Peyer's patch (tissue), 4 donors: ENCODE measurements at places on chromosomes 6 and 20.

- no peak for DNase-seq
These were observed 9.4 kb upstream of the ARFGEF2 start for GRCh38 chr20:48912065-48912464.

DNA sequence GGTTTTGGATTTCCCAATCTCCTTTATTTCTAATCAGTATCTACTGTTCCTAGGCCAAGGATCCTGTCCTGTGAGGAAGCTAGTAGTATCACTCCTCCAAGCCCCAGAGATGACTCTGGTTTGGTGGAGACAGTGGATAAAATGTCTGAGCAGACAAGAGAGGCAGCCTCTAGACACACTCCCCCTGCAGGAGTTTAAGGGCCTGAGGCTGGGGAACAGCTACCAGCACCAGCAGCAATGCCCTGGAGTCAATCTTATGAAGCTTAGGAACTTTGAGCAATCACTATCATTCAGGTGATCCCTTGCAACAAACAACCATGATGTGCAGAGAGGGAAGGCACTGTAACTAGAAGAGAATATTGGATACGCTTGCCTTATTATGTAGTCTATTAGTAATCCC, 384.7 kb upstream of the ID4 start:
- no peak for DNase-seq

GRCh38 chr20:49850463-49851230, 38.0 kb downstream of the SLC9A8 start:
- no peak for DNase-seq

DNA sequence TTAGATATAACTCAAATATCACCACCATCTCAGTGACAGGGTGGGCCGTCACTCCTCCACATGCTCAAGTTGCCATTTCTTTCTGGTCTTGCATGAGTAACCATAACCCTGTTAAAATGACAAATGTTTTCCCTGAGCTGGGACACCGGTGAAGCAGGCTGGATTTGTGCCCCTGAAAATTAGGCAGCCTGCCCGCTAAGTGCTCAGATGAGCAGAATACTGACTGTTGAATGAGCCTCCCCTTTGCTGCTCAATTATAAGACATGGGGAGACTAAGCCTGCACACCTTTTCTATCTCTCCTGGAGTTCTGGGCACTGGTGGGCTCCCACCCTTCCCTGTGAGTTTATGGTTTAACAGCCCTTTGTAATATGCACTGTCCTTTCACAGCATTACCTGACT, 161.8 kb downstream of the SLC24A3 start:
- DNase-seq: no peak

DNA sequence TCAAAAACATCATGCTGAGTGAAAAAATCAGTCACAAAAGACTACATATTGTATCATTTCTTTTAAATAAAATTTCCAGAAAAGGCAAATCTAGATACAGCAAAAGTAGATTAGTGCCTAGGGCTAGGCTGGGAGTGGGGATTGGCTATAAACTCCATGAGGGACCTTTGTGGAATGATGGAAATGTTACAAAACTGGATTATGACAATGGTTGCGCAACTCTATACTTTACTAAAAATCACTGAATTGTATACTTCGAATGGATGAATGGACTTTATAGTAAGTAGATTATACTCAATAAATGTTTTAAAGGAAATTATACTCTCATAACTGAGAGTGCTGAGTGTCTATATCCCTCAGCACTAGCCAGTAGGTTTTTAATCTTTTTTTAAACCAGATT, 4.3 kb downstream of the HMGN3 start:
- no peak for DNase-seq

GRCh38 chr20:31870726-31871617, 538 bp downstream of the TTLL9 start:
- DNase-seq: peak; percentile 66

GRCh38 chr6:35429463-35429862, 22.7 kb upstream of the FANCE start:
- DNase-seq: no peak

DNA sequence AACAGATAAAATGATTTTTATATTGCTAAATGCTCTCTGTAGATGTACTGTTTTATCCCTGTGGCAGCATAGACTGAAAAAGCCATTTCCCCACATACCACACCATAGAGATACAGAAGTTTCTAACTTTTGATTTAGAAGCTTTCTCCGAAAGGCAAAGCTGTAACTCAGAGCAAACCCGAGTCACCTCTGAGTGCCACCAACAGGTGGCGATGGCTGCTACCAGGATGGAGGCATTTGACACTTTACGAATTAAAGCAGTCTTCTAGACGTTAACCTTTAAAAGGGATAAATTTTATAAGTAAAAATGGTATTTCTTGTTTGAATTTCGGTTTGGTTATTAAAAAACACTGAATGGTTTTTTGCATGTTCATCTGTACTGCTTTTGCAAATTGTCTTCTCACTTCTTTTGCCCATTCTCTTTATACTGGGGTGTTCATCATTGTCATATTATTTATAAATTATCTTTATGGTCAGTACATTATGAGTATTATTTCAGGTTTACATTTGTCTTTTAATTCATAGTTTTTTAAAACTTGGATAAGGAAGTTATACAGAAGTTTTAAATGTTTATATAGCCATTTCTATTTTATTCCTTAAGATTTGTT, 201.0 kb upstream of the CEP162 start:
- DNase-seq: peak; percentile 45

- peak; percentile 82 for DNase-seq
These were observed 25.7 kb upstream of the TCFL5 start for GRCh38 chr20:62887152-62887859.

DNA sequence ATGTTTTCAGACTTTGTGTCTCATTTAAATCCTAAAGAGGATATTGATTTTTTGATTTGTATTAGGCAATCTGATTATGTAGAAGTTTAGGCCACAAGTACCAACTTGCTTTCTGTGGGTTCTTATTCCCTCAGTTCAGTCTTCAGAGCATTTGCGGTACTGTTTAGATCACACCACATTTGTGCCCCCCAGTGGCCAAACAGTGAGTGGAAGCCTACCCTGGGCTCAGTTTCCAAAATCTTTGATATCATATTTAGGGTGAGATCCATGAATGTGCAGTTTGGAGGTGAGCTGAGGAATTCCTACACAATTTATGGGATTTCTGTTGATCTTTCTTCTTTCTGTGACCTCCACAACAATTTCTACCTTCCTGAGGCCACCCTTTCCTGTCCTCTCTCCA, 92.3 kb upstream of the FUT9 start:
- DNase-seq: no peak

- no peak for DNase-seq
These were observed 65.3 kb upstream of the RNF146 start for GRCh38 chr6:127201321-127201720.

DNA sequence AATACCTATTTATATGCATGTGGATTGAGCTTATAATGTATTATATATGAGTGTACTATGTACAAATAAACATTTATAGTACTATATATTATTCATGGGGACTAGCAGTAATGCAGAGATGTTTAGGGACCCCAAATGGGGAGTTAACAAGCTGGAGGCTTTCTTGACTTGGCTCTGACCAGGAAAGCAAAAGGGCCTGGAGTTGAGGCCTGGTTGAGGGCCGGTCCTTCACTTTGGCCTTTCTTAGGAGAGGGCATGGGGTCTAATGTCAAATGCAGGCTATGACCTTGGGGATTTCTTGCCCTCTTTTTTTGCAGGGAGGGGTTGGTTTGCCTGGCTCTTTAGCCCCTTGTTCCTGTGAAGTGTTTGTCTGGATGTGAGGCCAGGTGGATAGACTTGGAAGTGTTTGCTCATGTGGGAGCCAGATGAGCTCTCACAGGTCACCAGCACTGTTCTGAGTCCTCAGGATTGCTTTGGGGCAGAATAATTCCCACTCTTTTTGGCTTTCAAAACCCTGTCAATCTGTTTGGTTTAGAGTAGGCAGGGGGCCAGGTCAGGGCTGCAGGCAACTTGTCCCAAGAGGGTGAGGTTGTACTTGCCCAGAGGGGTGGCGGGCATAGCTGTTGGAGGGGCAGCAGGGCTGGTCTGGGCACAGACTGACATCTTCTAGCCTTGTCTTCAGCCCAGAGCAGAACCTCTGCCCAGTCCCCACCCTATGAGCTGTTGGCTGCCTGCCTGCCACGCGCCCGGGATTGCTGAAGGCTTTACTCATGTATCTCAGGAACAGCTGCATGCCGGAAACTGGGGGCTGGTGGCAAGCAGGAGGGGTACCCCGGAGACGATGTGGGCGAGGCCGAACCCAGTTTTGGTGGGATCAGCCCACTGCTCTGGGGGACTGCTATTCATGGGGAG, 14.6 kb downstream of the TJAP1 start:
- DNase-seq: peak; percentile 86

DNA sequence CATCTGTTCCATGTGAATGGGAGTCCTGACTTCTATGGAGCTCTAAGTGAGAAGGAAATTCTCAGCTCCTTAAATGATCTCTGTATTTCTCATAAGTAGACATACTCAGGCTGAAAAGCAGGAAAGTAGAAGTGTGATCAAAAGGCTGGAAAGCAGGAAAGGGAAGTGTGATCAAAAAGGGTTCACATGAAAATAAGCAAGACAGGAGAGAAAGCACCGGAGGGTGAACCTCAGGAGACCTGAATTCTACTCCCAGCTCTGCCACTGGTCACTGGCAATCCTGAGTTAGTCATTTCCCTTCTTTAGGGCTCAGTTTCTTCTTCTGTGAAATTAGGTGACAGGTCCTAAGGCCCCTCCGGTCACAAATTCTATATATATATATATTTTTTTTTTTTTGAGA, 55.5 kb upstream of the TRERF1 start:
- no peak for DNase-seq

- DNase-seq: peak; percentile 93
These were observed at the start of gene LRP11 for GRCh38 chr6:149863698-149864577. LRP11 (minus strand) TSS chr6:149864359; CDS start chr6:149864020, 339 bp downstream.

- no peak for DNase-seq
These were observed 92.1 kb upstream of the NEDD9 start for GRCh38 chr6:11324453-11325015.

- peak; percentile 81 for DNase-seq
These were observed 614 bp upstream of the TMEM242 start for GRCh38 chr6:157323966-157324300.

DNA sequence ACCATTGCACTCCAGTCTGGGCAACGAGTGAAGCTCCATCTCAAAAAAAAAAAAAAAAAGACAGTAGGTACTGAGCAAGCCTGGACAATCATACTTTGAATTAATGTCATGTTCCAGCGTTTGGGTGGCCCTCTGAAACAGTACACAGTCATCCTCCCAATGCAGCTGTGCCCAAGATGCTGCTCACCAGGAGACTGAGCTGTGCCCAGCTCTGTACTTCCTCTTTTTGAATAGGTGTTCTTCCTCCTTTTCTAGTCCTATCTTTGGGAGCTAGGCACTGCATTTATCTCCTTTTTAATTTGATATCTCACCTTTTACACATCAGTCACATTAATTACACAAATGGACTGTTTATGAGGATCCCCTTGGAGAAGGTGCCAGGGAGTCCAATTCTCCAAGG, 101.5 kb downstream of the RPP40 start:
- no peak for DNase-seq

DNA sequence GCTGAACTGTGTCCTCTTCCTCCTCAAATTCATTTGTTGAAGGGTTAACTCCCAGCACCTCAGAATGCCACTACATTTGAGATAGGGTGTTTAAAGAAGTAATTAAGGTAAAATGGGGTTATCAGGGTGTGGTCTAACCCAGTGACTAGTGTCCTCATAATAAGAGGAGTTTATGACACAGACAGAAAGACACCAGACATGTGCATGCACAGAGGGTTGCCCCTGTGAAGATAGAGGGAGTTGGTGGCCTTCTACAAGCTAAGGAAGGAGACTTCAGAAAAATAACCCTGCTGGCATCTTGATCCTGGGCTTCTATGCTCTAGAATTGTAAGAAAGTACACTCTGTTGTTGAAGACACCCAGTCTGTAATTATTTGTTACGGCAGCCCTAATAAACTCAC, 24.9 kb upstream of the EDN1 start:
- DNase-seq: no peak

DNA sequence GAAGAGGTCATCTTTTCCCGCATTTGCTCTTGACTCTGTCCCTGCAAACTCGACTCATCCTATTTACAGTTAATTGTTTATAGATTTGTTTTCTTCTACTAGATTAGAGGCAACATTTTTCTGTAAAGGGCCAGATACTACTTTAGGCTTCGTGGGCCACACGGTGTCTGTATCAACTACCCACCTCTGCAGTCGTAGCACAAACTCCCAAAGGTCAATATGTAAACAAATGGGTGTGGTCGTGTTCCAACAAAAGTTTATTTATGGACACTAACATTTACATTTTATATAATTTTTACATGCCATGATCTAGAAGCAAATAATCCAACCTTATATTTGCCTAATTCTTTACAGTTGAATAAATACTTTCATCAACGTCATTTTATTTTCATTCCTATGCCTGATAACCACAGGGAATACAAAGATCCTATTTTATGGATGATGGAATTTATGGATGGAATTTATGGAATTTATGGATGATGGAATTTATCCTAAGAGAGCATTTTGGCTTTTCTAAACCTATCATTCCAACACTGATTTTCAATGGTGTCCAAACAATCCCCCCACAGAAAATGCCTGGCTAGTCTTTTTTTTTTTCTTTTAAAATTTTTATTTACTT, 232.8 kb downstream of the MYLK4 start:
- DNase-seq: no peak

- DNase-seq: no peak
These were observed 162.4 kb downstream of the ID4 start for GRCh38 chr6:19999319-20000191.

DNA sequence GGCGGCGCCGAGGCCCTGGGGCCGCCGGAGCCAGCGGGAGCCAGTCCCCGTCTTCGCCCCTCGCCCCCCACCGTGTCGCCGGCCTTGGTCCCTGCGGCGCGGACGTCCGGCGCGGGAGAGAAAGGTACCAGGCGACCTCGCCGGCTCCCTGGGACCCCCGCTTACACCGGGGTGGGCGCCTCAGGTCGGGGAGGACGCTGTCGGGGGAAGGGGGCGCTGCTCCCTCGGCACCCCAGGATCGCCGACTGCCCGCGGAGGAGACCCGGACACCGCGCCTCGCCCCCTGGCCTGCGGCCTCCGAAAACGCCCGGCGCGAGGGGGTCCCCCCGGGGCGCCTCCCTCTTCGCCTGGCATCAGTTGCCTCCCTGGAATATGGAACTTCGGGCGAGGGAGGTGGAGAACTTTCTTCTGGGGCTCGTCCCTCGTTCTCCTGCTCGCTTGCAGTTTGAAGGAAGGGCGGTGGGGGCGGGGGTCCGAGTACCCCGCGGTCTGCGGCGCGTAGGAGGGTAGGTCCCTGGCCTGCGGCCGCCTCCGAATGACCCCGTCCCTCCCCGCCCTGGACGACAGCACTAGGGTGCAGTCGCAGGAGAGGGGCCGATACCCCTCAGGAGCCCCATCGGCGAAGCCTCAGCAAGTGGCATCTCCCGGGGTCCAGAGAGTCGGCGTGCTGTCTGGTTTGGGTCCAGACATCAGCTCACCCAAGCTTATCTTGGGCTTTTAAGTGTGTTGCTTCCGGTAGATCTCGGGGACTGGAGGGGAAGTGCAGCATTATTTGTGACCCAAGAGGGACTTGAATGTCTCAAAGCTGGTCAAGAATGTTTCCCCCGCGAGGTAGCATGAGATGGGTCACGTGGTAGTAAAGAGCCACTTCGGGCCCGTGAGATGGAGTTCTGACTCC, 549 bp downstream of the ANKRD6 start:
- DNase-seq: peak; percentile 59

GRCh38 chr6:41798901-41799558, 11.5 kb downstream of the TOMM6 start:
- DNase-seq: no peak
